ENCODE measurements at places on chromosomes 7 and 10.

GRCh38 chr10:71755179-71755879 is 18.0 kb downstream of the VSIR start:
- no peak for DNase-seq

GRCh38 chr7:84949067-84949466 is 237.8 kb downstream of the SEMA3D start:
- no peak for DNase-seq

GRCh38 chr7:107538001-107538400 is 25.7 kb downstream of the COG5 start:
- DNase-seq, result no peak

DNA sequence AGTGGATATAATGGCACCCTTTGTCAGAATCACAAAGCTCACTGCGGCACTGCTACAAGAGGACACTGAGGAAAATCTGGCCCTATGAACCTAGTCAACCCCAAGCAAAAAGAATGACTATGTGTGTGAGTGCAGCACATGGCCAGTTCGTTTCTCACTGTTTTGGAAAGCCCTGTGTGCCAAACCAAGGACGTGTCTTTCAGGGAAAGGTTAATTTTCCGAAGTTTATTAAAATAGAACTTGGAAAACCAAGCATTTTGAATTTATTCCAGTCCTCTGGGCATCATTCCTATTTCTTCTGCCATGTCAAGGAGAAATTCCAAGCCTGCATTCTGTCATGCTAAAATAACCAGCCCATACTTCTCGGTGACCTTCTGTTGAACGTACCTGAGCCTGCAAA is 471.8 kb downstream of the PLXDC2 start:
- DNase-seq, result no peak

GRCh38 chr10:12730809-12731519 is 270.5 kb downstream of the CCDC3 start:
- no peak for DNase-seq

DNA sequence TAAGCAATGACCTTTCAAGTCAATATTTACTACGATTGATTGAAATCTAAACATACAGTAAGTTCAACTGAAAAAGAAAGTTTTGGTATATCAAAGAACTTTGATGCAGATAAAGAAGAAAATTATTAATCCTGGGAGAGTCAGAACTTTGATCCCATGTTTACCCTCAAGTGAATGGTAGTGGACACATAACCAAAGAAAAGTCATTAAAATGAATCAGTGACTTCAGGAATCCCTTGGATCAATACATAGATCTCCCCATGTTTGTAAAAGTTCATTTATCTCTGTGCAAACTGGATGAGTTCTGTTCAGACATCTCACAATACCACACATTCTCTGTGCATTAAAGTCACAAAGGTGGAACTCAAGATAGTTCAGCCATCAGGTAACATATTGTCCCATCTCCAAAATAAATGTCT is 75.5 kb upstream of the RELN start:
- DNase-seq, result no peak

GRCh38 chr10:90960355-90960814 is 39.5 kb upstream of the ANKRD1 start:
- no peak for DNase-seq

GRCh38 chr7:107580716-107581383 is 804 bp downstream of the BCAP29 start:
- DNase-seq, result no peak

DNA sequence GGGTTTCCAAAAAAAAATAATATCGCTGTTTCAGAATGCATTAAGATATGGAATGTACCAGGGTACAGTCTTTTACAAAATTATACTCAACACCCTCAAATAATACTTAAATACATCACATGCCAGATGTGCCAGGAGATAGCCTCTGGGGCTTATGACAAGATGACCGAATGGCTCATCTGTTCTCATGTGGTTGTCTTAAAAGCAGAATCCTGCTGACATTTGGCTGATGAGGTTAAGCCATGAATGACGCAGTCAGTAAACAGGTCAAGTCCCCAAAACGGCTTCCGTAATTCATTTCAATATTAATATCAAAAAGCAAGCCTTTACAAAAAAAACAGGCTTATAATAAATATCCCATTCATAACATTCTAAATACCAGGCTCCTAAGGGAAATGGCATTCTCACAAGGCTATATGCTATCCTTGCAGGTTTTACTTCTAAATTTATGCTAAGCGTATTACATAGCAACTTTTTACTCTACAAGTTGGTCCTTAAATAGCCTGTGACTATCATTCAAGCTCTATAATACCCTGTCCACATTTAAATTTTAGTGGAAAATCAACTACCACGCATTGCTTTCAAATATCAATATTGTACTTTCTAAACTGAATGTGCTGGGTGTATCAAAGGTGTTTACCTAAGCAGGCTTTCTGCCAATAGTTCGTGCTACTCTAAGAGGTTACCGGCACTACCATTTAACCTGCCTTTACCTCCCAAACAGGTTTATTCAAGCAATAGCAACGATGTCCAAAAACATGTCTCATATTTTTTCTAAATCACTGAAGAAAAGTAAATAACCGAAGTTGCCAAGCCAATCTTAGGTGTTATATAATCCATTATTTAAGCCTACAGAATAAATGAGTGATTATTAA is 15.6 kb downstream of the SMURF1 start:
- no peak for DNase-seq

- DNase-seq, result no peak
Observed at GRCh38 chr10:7872041-7872442, 53.7 kb downstream of the TAF3 start.

DNA sequence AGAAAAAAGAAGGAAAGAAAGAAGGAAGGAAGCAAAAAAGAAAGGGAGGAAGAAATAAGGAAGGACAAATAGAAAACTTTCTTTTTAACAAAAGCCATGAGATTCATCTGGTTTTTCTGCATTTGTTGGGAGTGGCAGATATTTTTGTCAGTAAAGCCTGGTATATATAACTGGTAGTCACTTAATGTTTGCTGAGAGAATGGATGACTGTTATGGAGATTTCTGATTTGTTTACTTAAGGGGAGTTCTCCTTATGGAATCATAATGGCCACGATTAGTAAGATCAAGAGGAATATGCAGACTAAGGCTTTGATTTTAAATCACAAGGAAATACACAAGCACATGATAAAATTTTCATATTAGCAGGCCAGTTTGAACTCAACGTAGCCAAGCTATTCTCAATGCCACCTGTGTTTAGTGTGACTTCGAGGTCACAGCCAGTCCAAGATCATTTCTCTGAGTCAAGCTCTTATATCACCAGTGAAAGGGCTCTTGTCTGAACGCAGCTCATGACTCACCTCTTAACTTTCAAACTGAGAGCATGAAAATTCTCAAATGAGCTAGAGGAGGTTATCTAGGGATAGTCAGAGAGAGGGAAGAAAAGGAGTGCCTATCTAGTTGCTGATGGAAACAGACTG is 445.1 kb upstream of the ZMIZ1 start:
- no peak for DNase-seq

DNA sequence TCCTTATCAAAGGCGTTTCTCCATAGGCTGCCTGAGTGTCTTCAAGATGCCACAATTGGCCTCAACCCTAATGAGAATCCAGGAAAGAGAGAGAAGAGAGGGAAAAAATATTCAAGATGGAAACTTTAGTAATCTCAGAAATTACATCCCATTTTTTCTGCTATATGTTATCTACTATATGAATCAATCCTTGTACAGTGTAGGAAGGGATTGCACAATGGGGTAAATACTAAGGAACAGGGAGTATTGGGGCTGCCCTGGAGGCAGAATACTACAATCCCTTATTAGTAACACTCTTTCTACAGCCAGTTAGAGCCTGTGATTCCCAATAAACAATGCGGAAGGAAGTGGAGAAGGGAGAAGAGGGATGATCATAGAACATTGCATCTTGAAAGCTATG is 27.9 kb downstream of the TFPI2 start:
- DNase-seq, result no peak

DNA sequence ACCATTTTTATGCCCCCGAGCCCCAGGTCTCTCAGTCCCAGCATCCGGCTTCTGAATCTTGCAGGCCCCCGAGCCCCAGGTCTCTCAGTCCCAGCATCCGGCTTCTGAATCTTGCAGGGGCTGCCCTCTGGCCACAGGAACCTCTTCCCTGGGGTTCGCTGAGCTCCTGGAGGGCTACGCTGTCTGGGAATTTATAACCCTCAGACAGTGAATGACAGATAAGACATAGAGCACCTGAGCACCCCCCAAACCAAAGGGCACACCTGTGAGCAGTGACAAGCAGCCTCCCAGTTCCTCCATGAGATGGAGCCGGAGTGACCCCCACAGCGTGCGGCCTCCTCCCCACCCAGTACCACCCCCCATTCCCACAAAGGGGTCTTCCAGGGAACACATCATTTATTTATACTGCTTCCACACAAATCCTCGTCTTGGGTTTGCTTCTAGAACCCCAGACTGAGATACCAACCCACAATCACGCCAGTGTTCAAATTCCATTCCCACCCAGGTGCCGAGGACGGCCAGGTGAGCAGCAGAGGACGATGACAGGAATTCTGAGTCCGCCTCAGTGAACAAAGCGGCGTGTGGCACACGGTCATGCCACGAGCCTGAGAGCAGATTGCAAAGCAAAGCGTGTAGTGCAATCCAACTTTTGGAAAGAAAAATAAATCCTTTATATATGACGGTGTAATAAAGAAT is 57.7 kb upstream of the FAM20C start:
- DNase-seq, result no peak

DNA sequence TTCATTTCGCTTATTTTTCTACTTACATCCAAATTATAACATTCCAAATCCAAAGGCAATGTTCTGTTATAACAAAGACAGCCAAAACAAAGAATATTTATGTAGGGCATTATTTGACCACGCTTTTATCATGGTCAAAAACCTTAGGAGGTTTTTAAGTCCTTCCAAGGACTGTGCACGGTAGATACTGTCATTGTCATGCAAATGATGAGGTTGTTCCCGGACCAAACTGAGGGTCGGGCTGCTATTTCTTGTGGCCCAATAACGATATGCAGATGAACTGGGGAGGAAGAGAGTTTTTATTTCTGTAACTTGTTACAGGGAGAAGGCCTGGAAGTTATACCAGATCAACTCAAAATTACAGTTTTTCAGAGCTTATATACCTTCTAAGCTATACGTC is 56.6 kb upstream of the STEAP4 start:
- DNase-seq, result no peak

- no peak for DNase-seq
Observed at GRCh38 chr10:45249978-45250693, 65.3 kb downstream of the OR13A1 start.

DNA sequence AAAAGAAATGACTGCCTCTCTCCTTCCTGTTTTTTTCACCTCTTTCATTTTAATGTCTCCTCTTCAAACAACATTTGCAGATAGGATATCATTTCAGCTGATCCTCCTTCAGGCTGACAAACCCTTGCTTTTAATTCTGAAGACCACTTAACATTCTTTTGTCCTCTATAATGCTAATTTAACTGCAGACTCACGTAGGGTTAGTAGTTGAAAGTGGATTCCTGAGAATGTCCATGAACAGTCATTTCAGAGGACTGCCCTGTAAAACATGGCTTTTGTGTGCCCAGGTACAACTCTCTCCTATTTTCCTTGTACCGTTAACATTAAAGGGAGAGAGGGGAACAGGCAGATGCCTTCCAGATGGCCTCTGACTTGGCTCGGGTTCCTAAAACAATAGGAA is 524.4 kb downstream of the SDK1 start:
- DNase-seq, result no peak
